Activated CD4-positive, alpha-beta T cell treated with anti-CD3 and anti-CD28 coated beads, Interleukin-2, amount 50 U/mL, for 4 hours (primary cell): ENCODE measurements at places on chromosomes 4 and X.

- no peak for DNase-seq
Measured at GRCh38 chrX:37785569-37785968, 5.7 kb downstream of the CYBB start.

GRCh38 chr4:140304346-140304745, 69.1 kb upstream of the SCOC start:
- no peak for DNase-seq

- no peak for DNase-seq
Measured at GRCh38 chrX:17027931-17028330, 81.5 kb downstream of the REPS2 start.

DNA sequence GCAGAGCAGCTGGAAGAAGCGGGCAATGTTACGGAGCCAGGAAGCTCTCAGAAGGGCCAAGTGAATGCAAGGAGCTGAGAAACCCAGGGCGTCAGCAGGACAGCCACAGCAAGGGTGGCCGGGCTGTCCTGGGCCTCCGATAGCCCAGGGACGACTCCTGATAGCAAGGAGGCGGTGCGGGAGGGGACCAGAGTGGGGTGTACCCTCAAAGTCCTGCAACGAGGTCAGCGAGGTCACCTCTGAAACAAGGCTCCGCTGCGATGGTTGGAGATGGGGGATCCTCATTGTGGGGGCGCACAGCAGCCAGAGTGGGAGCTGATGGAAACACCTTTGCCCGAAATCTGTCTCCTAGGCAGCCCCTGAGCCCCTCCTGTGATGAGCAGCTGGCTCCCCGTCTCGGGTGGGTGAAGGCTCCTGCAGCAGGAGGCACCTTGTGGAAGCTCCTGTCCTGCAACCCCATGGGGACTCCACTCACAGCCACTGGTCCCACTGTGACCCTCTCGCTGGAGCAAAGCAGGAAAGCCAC, 4.3 kb upstream of the CCNQ start:
- no peak for DNase-seq

- DNase-seq: no peak
Measured at GRCh38 chr4:150038335-150039076, 39.7 kb upstream of the DCLK2 start.

DNA sequence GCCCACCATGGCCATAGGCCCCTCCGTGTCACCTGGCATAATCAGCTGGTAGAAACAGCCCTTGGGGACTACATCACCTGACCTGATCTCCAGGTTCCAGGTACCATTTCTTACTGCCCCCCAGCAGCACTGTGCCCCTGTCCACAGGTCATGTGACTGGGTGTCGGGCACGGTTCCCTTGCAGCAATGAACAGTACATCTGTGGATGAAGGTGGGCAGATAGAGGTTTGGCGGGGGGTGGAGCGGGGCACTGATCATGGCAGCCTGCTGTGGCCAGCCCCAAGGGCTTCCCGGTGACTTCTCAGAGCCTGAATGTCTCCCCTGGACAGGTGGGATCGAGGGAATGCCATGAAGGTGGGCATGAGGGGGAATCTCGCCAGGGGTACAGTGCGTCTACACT, 37.8 kb downstream of the TRMT44 start:
- no peak for DNase-seq

GRCh38 chrX:153735274-153735673, 10.6 kb downstream of the ABCD1 start:
- DNase-seq: no peak

GRCh38 chr4:83852085-83852451, 316.2 kb downstream of the GPAT3 start:
- DNase-seq: no peak
